ENCODE measurements at places on chromosomes 7 and 10. TPM values are rescaled to one million over a fixed set of nuclear protein-coding genes. Genes with fewer than 3 reads are reported as not detected.

Gene TMEM26
- total RNA-seq = 1.1 TPM

Gene ARHGAP12
- 32.6 TPM for total RNA-seq

Gene LLCFC1
- not detected for total RNA-seq

Gene HEPACAM2
- not detected for total RNA-seq

Gene RBM17
- total RNA-seq = 58.9 TPM

Gene DYNC1I1
- 15.8 TPM for total RNA-seq

Gene TRIM56
- total RNA-seq = 33.0 TPM

Gene LIPJ
- 0.14 TPM for total RNA-seq

Gene TMEM270
- not detected for total RNA-seq

Gene CDH23
- total RNA-seq = 43.0 TPM

All from posterior vena cava (tissue), 2 donors.